ENCODE measurements at places on chromosomes 6 and 20. TPM values are rescaled to one million over a fixed set of nuclear protein-coding genes. Genes with fewer than 3 reads are reported as not detected.
A peak's percentile ranks its signal among the peaks of the same experiment; 100 is the strongest.

DNA sequence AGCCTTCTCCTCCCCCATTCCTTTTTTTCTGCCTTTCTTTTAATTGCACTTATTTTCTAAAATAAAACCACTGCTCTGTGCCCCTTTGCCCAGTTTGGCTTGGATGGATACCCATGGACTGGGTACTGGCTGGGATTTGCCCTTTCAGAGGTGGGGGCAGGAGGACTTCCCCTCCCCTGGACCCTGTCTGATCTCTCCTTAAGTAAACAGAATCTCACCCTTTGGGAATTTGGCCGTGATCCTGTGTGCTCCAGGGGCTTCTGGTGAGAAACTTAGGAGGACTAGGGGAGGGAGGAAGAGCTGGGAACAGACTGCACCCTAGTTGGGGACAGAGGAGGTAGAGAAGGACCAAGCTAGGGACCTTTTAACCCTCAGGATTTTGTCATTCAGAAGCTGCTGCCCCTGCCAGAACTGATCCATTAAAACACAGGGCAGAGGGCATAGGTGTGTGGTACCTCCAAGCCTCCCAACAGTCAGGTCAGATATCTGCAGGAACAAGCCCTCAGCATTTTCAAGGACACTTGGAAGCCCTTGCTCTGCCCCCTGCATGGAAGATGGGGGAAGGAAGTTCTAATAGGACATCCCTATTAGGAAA, 7.3 kb downstream of the FOXP4 start:
- H3K4me3 ChIP-seq: no peak overlapping the region
- no peaks in the 10 kb centered on the region for H3K27me3 ChIP-seq
- H3K27ac ChIP-seq: no peak overlapping the region
- no peak for DNase-seq

GRCh38 chr6:76774781-76775384, 688.4 kb downstream of the HTR1B start:
- no peaks in the 10 kb centered on the region for H3K4me1 ChIP-seq
- H3K27ac ChIP-seq: no peak overlapping the region
- no peak overlapping the region for H3K4me3 ChIP-seq
- H3K36me3 ChIP-seq: no peaks in the 10 kb centered on the region
- no peak for DNase-seq
- no peaks in the 10 kb centered on the region for H3K27me3 ChIP-seq

GRCh38 chr6:54910921-54911320, 64.3 kb downstream of the FAM83B start:
- H3K27me3 ChIP-seq: no peaks in the 10 kb centered on the region
- DNase-seq: no peak
- no peaks in the 10 kb centered on the region for H3K4me1 ChIP-seq
- H3K36me3 ChIP-seq: no peaks in the 10 kb centered on the region

The ADGRF4 gene
- under 0.01 TPM for total RNA-seq

GRCh38 chr6:26309731-26310142, 55.3 kb upstream of the BTN3A2 start:
- peaks cover 6% of the 10 kb centered on the region for H3K4me1 ChIP-seq
- H3K27me3 ChIP-seq: no peaks in the 10 kb centered on the region
- DNase-seq: peak; percentile 88
- no peak overlapping the region for H3K4me3 ChIP-seq
- H3K36me3 ChIP-seq: no peaks in the 10 kb centered on the region

DNA sequence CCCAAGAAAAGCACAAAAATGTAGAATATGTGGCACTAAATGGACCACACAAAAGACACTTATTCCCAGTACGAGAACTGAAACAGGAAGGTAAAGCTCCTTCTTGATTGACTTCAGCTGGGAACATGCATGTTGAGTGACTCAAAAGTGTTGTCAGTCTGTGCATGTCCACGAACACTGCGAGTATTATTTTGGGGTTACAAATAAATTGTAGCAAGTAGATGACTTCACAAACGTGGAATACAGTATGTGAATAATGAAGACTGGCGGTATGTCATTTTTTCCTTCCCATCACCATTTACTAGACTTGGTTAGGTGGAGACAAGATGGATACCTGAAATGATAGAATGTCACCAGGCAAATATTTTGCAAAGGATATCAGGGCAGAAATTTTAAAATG, 45.4 kb downstream of the L3MBTL3 start:
- DNase-seq: peak; percentile 30
- H3K27ac ChIP-seq: no peak overlapping the region
- no peaks in the 10 kb centered on the region for H3K36me3 ChIP-seq
- H3K27me3 ChIP-seq: no peaks in the 10 kb centered on the region

Measured in fibroblast of lung (primary cell).